ENCODE measurements at places on chromosomes 3 and 15. TPM values are rescaled to one million over a fixed set of nuclear protein-coding genes. Genes with fewer than 3 reads are reported as not detected.

CCDC54 gene
- total RNA-seq, result not detected

CLDN11 gene
- total RNA-seq, result not detected

ITIH4 gene
- total RNA-seq, result 4.0 TPM

LRRN1 gene
- total RNA-seq, result 0.09 TPM

ACTC1 gene
- total RNA-seq, result not detected

ABCC5 gene
- total RNA-seq, result 15.8 TPM

BUB1B gene
- total RNA-seq, result 99.5 TPM

C2CD4A gene
- total RNA-seq, result 0.73 TPM

FAM107A gene
- not detected for total RNA-seq

GPR149 gene
- not detected for total RNA-seq

C3orf85 gene
- not detected for total RNA-seq

LRRC49 gene
- total RNA-seq, result 0.14 TPM

ONECUT1 gene
- not detected for total RNA-seq

FILIP1L gene
- total RNA-seq, result not detected

CCDC39 gene
- not detected for total RNA-seq

PARP15 gene
- 7.8 TPM for total RNA-seq

GHRL gene
- 0.19 TPM for total RNA-seq

GATA2 gene
- 0.05 TPM for total RNA-seq

GNAI2 gene
- total RNA-seq, result 280 TPM

SLC7A14 gene
- not detected for total RNA-seq

ZBBX gene
- total RNA-seq, result not detected

GALNT15 gene
- not detected for total RNA-seq

MYO5A gene
- total RNA-seq, result 22.5 TPM

CSTA gene
- total RNA-seq, result not detected

CHL1 gene
- total RNA-seq, result not detected

WNT5A gene
- not detected for total RNA-seq

All from activated CD4-positive, alpha-beta T cell treated with anti-CD3 and anti-CD28 coated beads for 36 hours (primary cell).